ENCODE measurements at places on chromosomes 6 and 20.

GRCh38 chr6:54096811-54097210 lies 14.4 kb upstream of the MLIP start:
- DNase-seq, result no peak

DNA sequence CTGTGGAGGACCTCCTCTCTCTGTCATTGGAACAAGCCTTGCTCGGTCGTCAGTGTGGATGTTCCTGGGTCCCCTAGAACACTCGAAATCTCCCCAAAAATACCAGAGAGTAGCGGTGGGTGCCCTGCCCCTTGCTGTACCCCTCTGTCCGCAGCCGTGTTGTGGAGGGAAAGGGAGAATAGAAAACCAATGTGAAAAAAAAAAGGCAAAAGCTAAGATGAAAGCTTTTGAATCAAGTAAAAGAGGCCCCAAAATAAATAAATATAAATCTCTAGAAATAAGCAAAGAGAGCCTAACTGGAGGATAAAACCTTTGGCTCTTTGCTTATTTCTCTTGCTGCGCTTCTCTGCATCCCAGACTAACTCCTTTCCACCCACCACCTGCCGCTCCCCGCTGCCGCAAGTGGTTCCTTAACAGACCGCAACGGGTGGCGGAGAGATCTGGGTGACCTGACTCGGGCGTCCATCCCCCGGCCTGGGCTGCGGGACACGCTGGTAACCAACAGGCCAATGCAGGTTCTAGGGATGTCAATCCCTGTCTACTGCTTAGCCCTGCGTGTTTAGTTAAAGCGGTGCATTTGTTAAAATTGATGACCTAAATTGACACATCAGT lies 110.0 kb downstream of the GPX5 start:
- no peak for DNase-seq

- no peak for DNase-seq
Observed at GRCh38 chr6:135328136-135328535, 147.0 kb downstream of the MYB start.

GRCh38 chr6:35368038-35368887 lies 25.9 kb downstream of the PPARD start:
- peak; percentile 66 for DNase-seq

DNA sequence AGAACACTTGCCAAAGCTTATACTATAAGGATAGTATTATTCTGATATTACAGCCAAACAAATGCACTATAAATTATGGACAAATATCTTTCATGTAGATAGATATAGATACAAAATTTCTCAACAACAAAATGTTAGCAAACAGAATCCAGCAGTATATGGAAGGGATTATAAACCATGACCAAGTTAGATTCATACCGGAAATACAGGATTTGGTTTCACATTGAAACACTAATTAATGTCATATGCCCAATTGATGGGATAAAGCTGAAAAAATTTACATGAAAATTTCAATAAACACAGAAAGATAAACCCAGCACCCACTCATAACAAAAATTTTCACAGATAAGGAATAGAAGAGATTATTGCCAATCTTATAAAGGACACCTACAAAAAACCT lies 770.3 kb upstream of the SLC35B3 start:
- no peak for DNase-seq

GRCh38 chr6:25547797-25548196 lies 104.2 kb upstream of the SCGN start:
- DNase-seq, result no peak

All from COLO829 (cell line).